ENCODE measurements at places on chromosomes 3 and 15.

DNA sequence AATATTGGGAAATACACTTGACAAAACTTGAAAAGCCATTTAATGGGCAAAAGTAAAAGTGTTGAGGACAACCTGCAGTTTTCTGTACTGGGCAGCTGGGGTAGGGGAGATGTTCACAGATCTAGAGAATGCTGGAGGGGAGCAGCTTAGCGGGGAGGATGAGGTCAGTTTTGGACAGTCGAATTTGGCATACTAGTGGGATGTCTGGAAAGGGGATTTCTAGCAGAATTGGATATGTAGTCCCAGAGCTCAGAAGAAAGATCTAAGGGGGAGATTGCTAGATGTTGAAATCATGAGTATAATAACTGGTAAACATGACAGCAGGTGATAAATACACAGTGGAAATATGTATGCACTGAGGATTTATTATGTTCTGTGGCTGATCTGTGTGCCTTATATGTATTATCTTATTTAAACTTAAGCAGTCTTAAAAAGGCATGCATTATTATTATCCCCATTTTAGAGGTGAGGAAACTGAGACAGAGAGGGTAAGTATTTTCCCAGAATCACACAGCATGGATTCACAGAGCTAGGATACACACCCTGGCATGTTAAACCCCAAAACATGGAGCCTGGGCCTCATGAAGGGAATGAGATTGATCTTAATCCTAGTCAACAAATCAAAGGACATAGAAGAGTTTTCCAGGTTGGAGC, 42.7 kb downstream of the TLNRD1 start:
- DNase-seq, result no peak

GRCh38 chr3:18743761-18744160, 318.6 kb upstream of the SATB1 start:
- DNase-seq, result no peak

- DNase-seq, result no peak
Measured at GRCh38 chr15:89486726-89487050, 9.7 kb downstream of the RHCG start.

DNA sequence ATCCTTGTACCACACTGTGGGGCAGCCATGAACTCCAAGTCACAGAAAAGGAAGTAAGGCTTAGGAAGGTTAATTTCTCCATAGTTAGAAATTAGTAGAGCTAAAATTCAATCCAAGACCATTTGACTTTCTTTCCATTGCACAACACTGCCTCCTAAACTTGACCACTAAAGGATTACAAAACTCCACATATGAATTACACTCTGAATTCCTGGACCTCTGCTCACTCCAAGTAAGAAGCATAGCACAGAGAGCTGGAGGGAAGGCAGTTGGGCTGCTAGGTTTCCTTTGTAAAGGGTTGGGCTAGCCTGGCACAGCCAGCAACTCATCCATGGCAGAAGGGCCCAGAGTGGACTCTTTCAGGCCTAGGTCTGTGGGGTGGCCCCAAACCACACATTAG, 134.4 kb downstream of the MYLK start:
- no peak for DNase-seq

DNA sequence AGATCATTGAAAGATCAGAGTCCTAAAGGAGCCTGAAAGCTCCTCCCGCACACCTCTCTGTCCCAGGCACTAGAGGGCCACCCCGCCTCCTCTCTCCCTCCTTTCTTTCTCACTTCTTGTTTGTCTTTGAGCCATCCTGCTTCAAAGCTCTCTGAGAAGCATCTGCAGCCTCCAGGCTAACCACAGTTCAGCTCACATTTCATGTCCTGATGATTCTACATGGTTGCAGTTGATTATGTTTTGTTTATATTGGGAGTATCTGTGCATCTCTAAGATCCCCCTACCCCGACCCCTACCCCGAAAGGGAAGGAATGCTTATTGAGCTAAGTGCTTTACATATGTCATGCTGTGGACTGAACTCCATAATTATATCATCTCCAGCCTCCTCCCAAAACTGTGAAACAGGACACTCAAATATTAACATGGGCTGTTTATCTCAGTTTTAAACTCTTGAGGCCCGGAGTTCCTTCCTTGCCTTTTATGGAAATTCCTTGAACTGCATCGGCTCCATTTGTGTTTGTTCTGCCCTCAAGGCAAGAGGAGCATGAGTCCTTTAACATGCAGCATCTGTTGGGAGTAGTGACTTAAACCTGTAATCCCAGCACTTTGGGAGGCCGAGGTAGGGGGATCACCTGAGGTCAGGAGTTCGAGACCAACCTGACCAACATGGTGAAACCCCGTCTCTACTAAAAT, 30.9 kb downstream of the MGLL start:
- DNase-seq, result no peak

DNA sequence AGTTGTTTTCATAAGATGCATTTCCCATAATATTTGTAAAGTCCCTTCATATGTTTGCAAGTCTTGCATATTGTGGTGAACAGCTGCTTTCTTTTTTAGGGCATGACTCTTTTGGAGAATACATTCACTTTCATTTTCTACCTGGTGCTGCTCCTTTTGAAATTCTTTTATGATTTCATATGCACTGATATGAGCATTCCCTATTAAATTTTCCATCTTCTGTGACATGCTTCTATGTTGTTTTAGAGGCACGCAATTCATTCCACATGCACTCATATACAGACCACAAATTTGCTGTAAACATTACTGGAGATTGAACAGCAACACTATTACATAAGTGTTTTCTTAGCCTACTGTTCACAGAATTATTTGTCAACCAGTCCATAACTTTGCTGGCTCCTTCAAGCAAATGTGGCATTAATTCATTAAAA, 92.8 kb upstream of the TNFSF10 start:
- DNase-seq, result no peak

- DNase-seq, result no peak
Measured at GRCh38 chr15:56798639-56799038, 65.3 kb upstream of the ZNF280D start.

GRCh38 chr3:18432752-18433151, 7.6 kb upstream of the SATB1 start:
- DNase-seq, result no peak

- DNase-seq, result no peak
Measured at GRCh38 chr15:40454904-40455391, 14.2 kb downstream of the BAHD1 start.

DNA sequence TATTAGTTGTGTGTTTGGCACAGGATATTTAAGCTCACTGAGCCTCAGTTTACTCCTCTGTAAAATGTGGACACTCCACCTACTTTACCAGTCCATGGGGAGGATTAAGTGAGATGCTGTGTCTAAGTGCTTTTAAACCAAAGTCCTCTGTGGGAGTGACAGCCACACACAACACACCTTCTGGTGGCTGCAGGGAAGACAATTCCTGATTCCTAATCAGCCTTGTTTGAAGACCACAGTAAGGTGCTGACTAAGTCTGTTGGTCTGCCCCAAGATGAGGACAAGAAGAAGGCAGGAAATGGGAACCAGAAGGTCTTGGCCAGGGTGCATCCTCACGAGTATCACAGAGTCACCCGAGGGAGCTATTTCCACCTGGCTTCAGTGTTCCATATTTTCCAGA, 52.3 kb downstream of the EPHB1 start:
- DNase-seq, result no peak

DNA sequence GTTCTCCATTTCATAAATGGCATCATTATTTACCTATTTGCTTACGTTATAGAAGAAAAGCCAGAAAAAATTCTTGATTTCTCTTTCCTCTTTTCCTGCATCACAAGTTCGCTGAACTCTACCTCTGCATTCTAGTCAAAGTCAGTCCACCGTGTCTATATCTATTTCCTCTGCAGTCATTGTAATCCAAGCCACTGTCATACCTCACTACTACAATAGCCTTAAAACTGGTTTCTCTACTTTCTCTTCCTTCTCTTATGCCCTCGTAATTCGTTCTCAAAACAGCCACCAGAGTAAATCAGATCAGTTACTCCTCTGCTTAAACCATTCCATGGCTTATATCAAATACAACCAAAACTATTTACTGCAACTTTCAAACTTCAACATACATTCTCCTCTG, 13.4 kb upstream of the FAM81A start:
- DNase-seq, result no peak

GRCh38 chr3:128481438-128481942, 11.5 kb downstream of the GATA2 start:
- DNase-seq, result no peak

DNA sequence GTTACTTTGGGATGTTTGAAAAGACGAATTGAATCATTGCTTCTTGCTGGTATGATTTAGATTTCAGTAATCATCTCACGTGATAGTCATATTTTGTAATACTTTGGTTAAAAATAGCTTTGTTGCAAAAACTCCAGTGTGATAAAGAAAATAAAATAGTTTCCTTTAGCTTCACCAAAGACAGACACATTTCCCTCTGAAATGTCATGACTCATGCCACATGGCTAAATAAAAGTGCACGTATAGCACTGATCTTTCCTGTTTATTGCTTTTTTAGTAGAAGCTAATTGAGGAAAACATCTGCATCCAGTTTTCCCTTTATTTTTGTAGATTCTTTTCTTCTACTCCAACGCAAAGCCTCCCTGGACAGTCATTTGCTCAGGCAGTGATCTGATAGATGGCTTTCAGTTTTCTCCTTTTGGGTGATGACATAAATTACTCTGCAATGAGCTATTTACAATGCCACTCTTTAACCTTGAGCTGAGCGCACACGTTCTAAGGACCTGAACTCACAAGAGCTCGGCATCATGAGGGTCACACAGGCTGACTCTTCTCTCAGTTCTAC, 84.9 kb downstream of the ARNT2 start:
- no peak for DNase-seq

GRCh38 chr15:34213690-34214089, 3.8 kb upstream of the KATNBL1 start:
- DNase-seq, result no peak
